Stimulated activated effector memory CD8-positive, alpha-beta T cell treated with anti-CD3 and anti-CD28 coated beads, Interleukin-12 subunit alpha, Interleukin-12 subunit beta, amount 100 ng/mL, for 72 hours (primary cell): ENCODE measurements at places on chromosomes 3 and 15.

DNA sequence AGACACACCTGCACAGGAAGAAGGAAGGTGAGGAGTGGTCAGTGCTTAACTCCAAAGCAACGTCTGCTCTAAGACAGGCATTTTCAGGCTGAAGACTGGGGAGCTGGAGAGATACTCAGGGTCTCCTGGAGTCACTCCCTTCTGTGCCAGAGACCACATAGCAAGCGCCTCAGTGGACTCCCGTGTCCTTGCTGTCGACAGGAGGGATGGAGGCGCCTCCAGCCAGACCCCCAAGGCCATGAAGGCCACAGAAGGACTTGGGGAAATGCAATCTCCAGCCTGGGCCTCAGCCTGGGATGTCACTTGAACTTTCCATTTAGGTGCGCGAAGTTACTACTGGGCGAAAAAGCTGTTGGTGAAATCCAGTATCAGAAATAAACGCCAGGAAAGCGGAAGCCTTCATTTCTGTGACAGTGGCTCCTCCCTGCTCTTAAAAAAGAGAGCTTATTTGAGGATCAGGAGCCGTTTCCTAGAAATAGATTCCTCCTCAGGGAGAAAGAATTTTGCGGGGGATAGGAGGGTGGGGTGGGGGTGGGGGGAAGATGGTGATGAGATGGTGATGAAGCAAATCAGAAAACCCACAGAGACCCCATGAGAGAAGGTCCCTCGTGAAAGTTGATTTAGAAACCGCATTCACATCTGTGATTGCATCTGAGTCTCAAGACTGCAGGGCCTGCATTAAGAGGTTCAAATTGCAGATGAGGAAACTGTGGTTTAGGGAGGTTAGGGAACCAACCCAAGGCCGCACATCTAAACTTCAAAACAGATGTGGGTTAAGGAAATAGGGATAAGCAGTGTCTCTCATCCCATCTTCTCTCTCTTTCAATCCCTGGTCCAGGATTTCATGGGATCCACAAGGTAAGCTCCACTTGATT lies 78.8 kb downstream of the ATP2B2 start:
- no peak for DNase-seq

DNA sequence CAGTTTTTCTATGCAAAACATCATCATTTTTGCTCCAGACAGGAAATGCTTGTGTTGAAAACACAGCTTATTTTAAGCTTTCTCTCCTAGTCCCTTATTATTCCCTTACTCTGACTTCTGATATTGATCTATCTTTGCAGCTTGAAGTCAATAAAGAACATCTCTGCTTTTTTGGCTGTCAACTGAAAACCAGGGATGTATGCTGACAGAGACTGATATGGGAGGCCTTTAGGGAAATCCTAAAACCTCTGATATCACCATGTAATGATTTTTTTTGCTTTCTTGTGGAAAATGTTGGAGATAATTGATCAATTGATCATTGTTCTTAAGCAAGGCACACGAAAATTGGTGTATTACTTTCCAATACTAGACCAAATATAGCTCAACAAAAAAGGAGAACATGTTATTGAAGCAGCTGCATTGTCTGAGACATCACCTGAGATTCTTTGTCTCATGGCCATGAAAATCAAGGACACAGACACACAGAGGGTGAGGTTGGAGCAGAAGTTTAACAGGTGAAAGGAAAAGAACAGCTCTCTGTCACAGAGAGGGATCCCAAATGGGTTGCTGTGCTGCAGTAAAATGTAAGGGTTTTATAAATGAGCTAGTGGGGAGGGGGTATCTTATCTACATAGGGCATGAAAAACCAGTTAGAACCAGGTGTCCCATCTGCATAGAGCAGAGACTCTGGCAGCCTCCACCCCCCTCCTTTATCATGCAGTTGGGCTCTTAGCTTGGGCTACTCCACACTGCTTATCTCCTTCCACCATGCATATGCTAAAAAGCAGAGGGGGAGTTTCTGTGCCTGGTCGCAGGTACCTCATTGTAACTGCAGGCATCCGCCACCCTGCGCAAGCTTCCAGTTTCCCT lies 17.0 kb upstream of the SENP7 start:
- no peak for DNase-seq

GRCh38 chr15:37134699-37135131 lies 34.4 kb upstream of the MEIS2 start:
- DNase-seq, result no peak

DNA sequence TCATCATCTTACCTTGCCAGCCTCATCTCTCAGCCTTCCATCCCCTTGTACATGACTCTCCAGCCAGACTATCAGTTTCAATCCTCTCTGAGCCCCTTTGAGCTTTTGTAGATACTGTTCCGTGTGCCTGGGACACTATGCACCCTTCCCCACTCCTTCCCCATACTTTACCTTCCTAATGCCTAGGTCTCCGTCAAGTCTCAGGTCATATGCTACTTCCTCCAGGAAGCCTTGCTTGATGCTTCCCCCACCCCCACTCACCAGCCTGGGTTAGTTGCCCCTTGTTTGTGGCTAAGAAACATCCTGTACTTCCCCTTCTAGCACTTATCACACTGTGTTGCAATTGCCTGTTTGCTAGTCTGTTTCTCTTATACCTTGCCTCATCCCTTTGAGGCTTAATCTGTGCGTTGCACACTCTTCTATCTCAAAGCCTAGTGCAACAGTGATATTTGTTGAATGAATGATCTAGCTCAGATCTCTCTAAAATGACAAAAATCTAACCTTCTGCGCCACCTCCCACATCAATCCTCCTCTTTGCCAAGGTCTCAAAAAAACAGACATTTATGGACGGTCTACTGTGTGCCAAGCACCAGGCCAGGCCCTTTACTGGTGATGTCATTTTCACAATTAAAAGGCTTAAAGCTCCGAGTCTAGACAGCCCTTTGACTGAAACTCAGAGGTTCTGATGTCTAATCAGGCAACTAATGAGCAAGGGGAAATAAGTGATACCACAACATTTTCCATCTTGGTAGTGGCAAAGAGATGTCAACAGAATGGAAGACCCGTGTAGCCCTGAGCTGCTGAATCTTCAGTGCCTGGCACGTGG lies 6.5 kb upstream of the USP3 start:
- DNase-seq, result no peak

DNA sequence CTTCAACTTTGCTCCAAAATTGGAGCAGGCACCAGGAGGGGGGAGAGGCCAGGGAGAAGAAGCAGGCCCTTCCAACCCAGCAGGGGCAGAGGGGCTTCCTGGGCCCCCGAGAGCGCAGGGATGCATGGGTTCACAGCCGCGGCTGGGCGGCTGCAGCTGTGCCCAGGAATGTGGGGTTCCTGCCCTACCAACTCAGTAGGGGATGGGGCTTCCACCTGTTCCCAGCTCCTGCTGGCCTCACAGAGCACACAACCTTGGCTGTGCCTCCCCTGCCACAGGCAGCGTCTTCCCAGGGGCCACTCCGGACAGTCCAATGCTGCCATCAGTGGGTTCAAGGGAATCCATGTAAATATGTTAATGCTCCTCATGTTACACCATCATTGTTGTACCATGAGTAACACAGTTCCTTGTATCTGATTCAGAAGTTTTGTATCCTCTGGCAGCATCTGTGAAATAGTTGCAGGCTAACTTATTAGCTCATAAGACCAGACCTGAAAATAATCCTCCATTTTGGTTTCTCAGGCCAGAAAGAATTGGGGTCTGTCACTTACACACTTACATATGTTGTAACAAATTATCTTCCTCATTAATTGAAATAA lies 12.1 kb upstream of the SIAH2 start:
- no peak for DNase-seq

GRCh38 chr15:26901041-26901440 lies 34.2 kb downstream of the GABRA5 start:
- no peak for DNase-seq

- DNase-seq, result no peak
These were observed 214.6 kb downstream of the SLCO3A1 start for GRCh38 chr15:92068121-92068520.

GRCh38 chr3:134638385-134639030 lies 12.3 kb downstream of the KY start:
- no peak for DNase-seq

GRCh38 chr3:141249041-141249440 lies 17.4 kb downstream of the PXYLP1 start:
- no peak for DNase-seq

DNA sequence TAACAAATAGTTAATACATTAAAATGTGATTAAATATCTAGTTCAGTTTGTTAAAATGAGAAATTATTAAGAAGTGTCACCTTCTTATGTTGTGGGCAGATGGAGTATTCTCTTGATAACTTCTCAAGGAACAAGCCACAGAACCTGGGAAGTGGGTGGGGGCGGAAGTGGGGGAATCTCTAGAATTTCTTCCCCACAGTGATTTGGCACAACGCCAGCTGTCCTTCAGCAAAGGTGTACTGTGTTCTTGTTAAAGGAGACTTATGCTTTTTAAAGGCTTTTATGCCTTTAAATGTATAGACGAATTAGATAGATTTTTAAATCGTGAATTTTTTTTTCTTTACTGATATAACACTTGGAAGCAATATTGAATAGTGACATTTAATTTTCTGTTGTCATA lies 42.4 kb downstream of the SEC22A start:
- DNase-seq, result no peak

DNA sequence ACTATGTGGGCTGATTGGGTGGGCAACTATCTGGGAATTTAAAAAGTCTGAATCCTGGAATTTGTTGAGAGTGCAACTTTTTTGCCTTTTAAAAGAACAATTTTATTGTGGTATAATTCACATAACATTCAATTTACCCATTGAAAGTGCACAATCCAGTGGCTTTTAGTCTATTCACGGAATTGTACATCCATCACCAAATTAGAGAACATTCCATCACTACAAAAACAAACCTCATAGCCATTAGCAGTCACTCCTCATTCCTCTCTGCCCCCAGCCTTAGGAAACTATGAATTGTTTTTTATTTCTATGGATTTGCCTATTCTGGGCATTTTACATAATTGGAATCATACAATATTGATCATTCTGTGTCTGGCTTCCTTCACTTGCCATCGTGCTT lies 101.8 kb upstream of the ALDH1A3 start:
- no peak for DNase-seq

DNA sequence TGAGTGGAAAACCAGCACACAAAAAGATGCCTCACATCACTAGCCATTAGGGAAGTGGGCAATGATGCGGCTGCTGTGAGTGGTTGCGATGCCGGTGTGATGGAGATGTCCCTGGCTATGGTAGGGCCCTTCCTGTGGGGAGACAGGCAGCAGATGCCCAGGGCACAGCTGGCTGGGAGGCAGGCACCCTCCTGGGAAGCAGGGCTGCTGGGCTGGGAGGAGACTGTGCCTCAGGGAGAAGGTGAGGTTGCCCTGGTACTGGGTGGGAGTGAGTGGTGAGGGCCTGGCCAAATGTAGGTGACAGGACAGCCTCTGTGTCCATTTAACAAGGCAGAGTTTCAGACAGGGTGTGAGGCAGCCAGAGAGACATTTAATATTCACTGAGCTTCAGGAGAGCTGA lies 335.6 kb downstream of the OCA2 start:
- DNase-seq, result no peak

GRCh38 chr3:55558316-55558715 lies 71.2 kb upstream of the WNT5A start:
- no peak for DNase-seq
